Activated T-helper 2 cell treated with anti-CD3 and anti-CD28 coated beads, Interferon-gamma antibody, Interleukin-2, Interleukin-4, amounts not matched to agents 10 μg/mL and 5 μg/mL and 100 μg/mL, durations not matched to agents 14 hours and 24 hours and 36 hours (primary cell): ENCODE measurements at places on chromosomes 12 and 14.

GRCh38 chr12:45425426-45425825 lies 209.5 kb downstream of the ANO6 start:
- no peak for DNase-seq

DNA sequence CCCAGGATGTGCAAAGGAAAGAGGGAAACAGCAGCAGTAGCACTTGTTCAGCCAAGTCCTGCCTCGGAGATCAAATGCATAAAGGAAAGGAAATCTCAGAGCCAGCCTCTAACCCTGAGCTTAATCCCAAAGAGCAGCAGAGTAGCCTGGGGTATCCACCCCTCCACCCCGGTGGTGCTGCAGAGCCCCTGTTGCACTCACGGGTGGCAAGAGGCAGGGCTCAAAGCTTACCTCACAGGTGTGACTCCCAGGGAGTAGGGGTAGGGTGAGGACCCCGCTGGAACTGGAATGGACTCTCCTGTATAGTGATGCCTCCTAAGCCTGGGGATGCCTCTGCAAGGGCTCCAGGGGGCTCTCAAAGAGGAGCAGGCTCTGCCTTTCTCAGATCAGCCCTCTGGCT lies 211.1 kb downstream of the CACNA1C start:
- no peak for DNase-seq

DNA sequence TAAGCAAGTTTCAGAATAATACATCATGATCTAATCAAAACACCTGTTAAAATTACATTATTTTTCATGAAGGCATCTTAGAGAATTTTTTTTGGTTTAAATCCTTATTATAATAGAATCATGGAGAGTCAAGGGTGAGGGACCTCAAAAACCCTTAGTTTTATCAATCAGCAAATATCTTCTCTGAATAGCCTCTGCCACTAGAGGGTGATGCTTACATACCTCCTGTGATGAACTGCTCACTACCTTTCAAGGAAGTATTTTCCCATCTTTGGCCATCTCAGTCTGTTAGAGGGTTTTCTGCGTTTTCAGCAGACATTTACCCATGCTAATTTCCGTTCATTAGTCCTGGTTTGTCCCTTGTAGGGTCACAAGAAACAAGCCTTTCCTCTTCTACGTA lies 200.2 kb downstream of the TRHDE start:
- no peak for DNase-seq

- peak; percentile 72 for DNase-seq
These were observed at the start of gene PYM1 for GRCh38 chr12:55927588-55928502. Gene PYM1 (minus strand): TSS chr12:55927894. CDS start chr12:55927761, 133 bp downstream.

GRCh38 chr12:113641426-113642030 lies 169.9 kb upstream of the LHX5 start:
- DNase-seq = no peak

DNA sequence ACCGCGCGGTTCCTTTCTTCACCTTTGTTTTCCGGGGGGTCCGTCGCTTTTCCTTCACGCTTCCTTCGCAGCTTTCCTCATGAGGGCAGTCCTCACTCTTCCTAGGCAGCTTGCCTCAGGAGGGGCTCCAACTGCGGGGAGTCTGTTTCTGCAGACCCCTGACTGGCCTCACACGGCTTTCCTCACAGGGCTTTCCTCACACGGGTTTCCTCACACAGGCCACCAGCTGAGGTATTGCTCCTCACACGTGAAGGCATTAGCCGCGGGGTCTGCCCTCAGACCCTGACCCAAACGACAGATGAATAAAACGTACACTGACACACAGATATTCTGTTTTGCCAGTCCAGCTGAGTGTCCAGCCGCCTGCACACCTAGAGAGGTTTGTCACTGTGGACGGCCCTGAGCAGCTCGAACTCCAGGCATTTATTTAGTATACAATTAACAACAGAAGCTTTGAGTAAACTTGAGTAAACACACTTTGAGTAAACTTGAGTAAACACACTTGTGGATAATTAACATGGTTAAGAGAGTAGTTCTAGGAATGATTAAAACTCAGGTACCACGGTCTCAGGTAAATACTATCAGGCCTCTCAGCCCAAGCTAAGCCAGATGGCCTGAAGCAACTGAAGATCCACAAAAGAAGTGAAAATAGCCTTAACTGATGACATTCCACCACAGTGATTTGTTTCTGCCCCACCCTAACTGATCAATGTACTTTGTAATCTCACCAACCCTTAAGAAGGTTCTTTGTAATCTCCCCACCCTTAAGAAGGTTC lies 16.1 kb upstream of the LYZ start:
- no peak for DNase-seq

GRCh38 chr12:52320784-52321400 lies at the start of gene KRT83:
Gene KRT83 (minus strand): TSS chr12:52321398. CDS start chr12:52321335, 63 bp downstream.
- DNase-seq = no peak

GRCh38 chr12:55797068-55797467 lies 20.5 kb downstream of the SARNP start:
- DNase-seq = no peak

DNA sequence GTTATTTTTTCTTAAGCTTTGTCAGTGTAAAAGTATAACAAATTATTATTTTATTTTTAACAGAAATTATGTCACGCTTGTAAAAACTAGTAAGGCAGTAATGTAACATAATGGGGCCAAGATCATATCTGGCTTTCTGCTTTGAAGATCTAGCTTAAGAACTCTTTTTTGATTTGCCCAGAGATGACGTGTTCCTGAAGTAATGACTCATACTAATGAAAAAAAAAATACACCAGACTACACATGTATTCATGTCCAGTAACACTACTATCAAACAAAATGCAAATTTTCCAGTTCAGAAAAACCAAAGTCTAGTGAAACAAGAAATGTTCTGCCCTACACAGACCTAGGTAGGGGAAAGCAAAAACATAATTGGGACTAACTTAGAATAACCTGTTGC lies 432.2 kb upstream of the ATXN7L3B start:
- DNase-seq = no peak

DNA sequence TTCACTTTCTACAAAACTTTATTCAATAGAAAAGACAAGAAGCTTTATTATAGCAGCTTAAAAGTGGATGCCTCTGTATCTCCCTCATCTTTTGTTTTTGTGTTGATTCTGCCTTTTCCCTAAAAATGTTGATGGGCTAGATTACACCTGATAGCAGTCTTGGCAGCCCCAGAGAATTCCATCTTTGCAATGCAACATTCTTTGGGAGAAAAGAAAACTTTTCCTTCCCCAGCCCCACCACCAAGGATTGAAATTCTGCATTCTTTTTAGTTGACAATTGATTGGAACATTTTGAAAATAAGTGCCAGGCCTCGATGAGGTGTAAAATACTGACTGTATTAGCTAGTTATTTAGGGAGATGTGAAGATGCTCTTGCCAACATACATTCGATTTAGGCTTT lies 306.8 kb upstream of the G2E3 start:
- DNase-seq = no peak

DNA sequence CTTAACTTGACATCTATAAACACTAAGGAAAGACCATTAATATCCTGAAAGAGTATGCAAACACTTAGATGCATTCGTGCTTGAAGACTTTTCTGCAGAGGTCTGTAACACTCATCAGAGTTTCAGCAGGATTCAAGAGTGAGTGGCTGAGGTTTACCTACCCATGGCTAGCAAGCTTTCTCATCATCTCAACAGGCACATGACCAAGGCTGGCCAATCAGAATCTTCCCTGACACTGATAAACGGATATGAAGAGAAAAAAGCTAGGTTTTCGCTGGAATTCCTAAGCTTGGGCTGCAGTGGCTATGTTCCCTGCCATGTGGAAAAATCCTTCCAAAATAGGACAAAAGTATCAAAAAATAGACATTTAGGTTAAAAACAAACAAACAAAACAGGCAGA lies 162.1 kb upstream of the USP15 start:
- no peak for DNase-seq

GRCh38 chr12:75759842-75760572 lies 248.6 kb upstream of the KRR1 start:
- no peak for DNase-seq
